ENCODE measurements at places on chromosomes 13 and 19. TPM values are rescaled to one million over a fixed set of nuclear protein-coding genes. Genes with fewer than 3 reads are reported as not detected.

The MAST1 gene
- 0.81 TPM for total RNA-seq

The MIR17HG gene
- total RNA-seq, result 0.83 TPM

The NR1H2 gene
- total RNA-seq, result 107 TPM

The ZNF709 gene
- 4.4 TPM for total RNA-seq

The KIR2DL4 gene
- not detected for total RNA-seq

The TMEM272 gene
- total RNA-seq, result under 0.01 TPM
